Heart left ventricle (tissue), 16 donors: ENCODE measurements at places on chromosomes 16 and 17. TPM values are rescaled to one million over a fixed set of nuclear protein-coding genes. Genes with fewer than 3 reads are reported as not detected.

DNA sequence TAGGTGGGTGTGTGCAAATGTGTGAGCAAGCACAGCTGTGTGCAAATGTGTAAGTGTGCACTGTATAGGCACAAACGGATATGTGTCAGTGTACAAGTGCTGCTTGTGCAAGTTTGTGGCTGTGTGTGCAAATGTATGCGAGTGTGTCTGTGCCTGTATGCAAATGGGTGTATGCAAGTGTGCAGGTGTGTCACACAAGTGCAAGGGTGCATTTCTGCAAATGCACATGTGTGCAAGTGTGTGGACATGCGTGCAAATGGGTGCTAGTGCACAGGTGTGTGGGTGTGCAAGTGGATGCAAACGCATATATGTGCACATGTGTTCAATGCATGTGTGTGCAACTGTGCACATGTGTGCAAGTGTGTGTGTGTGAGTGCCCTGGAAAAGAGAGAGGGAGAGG lies 76.5 kb upstream of the TNRC6C start:
- H3K27me3 ChIP-seq: no peaks in the 10 kb centered on the region
- no peak overlapping the region for H3K27ac ChIP-seq
- no peak overlapping the region for H3K4me3 ChIP-seq
- no peak for DNase-seq

DNA sequence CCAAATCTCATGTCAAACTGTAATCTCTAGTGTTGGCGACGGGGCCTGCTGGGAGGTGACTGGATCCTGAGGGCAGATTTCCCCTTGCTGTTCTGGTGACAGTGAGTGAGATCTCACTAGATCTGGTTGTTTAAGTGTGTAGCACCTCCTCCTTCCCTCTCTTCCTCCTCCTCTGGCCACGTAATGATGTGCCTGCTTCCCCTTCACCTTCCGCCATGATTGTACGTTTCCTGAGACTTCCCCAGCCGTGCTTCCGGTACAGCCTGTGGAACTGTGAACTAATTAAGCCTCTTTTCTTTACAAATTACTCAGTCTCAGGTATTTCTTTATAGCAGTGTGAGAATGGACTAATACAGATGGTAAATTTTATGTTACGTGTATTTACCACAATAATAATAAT lies 49.2 kb downstream of the METTL16 start:
- DNase-seq: no peak
- H3K4me3 ChIP-seq: no peak overlapping the region
- H3K36me3 ChIP-seq: peaks cover 26% of the 10 kb centered on the region
- H3K27ac ChIP-seq: no peak overlapping the region

DNA sequence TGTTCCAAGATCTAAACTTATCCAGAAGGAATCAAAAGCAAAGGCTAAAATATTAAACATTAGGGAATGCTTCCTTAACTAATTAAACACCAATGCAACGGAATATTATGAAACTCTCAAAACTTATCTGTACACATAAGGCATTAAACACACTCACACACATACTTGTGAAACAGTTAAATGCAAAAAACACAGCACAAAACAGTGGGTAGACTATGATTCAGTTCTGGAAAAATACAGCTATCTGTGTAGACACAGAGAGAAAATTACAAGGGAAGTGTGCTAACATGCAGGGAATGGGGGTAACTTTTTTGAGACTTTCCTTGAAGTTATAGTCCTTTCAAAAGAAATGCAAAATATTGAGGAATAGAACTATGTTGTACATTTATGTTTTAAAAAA lies 36.7 kb upstream of the CCL1 start:
- no peak for DNase-seq
- no peak overlapping the region for H3K27ac ChIP-seq
- no peak overlapping the region for H3K4me3 ChIP-seq
- H3K36me3 ChIP-seq: no peaks in the 10 kb centered on the region
- H3K4me1 ChIP-seq: no peaks in the 10 kb centered on the region

The MT3 gene
- total RNA-seq: not detected

DNA sequence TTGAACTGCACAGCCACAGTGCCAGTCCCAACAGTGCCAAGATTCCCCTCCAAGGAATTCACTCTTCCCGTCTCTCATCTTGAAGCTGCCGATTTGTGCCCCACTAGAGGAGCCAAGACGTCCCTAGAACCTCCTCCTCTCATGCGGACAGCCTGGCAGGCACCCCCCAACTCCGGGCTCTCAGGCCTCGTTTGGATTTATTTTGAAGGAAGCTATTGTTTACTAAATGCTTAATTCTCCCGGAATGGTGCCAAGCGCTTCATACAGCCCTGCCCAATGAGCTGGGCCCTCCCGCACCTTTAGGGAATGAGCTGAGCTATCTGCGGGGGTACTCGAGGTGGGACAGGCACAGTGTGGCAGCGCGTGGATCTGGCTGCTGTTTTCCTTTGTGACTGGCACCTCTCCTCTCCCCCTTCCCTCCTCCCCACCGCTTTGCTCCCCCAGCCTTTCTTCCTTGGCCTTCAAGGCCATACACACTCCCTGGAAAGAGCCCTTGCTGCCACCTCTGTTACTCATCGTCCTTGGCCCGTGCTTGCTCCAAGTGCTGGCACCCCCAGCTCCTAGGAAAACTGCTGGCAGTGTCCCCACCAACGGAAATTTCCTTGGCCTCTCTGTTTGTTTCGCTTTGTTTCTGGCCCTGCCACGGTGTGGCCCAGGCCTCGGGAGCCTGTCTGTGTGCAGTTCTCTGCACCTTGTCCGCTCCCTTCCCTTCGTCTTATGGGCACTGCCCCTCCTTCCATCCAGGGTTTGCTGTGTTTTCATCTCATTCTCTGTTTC lies 49.9 kb upstream of the CDR2 start:
- H3K27me3 ChIP-seq: no peaks in the 10 kb centered on the region
- H3K36me3 ChIP-seq: peaks cover 8% of the 10 kb centered on the region
- peaks cover 16% of the 10 kb centered on the region for H3K4me1 ChIP-seq
- H3K4me3 ChIP-seq: peak overlapping the region; percentile 10

DNA sequence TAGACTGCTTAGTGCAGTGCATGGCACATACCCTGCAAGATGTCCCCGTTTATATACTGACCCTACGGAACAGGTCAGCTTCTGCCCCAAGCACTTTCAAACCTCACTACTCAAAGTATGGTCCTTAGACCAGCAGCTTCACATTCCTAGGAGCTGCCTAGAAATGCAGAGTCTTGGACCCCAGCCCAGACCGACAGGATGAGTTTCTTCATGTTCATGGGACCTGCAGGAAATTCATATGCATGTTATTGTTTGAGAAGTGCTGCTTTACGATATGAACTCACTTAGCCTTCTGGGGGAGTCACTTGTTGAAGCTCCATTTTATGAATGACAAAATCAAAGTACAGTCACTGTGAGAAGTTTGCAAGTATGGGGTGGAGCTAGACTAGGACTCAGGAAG lies 82.6 kb downstream of the DYNLRB2 start:
- no peaks in the 10 kb centered on the region for H3K4me1 ChIP-seq
- H3K27ac ChIP-seq: no peak overlapping the region
- no peak overlapping the region for H3K4me3 ChIP-seq
- H3K36me3 ChIP-seq: peaks cover 20% of the 10 kb centered on the region
- no peak for DNase-seq

DNA sequence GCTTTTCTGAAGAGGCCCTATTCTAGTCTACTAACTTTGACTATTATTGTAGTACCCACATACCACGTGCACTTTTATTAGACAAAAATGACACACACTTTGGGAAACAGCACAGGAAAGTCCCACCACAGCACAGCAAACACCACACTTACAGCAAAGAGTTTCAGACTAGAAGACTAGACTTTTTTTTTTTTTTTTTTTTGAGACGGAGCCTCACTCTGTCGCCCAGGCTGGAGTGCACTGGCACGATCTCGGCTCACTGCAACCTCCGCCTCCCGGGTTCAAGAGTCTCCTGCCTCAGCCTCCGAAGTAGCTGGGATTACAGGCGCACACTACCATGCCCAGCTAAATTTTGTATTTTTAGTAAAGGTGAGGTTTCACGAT lies 20.1 kb downstream of the YWHAE start:
- H3K4me3 ChIP-seq: no peak overlapping the region
- no peak for DNase-seq
- no peaks in the 10 kb centered on the region for H3K36me3 ChIP-seq
- peaks cover 96% of the 10 kb centered on the region for H3K4me1 ChIP-seq

GRCh38 chr17:82648742-82649331 lies 593 bp upstream of the WDR45B start:
- H3K4me3 ChIP-seq: no peak overlapping the region
- H3K36me3 ChIP-seq: peaks cover 11% of the 10 kb centered on the region
- peaks cover 14% of the 10 kb centered on the region for H3K4me1 ChIP-seq
- peak overlapping the region; percentile 84 for H3K27ac ChIP-seq
- no peaks in the 10 kb centered on the region for H3K27me3 ChIP-seq

DNA sequence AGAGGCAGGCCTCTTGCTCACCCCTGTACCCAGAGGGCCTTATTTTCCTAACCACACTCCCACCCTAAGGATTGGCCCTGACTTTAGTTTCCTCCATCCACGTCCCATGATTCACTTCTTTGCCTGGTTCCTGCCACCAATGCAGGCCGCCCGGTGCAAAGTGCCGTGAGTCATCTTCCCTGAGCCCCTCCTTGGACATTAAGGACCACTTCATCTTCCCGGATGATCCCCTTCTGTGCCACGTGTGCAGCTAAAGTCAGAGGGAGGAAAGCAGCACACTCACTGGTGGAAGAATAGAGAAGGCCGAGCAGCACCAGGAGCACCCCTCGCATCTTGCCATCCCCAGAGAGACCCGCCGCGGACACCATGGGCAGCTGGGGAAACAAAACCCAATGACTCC lies 1.4 kb downstream of the PRSS54 start:
- no peaks in the 10 kb centered on the region for H3K4me1 ChIP-seq
- DNase-seq: no peak
- no peak overlapping the region for H3K4me3 ChIP-seq
- H3K27me3 ChIP-seq: no peaks in the 10 kb centered on the region

DNA sequence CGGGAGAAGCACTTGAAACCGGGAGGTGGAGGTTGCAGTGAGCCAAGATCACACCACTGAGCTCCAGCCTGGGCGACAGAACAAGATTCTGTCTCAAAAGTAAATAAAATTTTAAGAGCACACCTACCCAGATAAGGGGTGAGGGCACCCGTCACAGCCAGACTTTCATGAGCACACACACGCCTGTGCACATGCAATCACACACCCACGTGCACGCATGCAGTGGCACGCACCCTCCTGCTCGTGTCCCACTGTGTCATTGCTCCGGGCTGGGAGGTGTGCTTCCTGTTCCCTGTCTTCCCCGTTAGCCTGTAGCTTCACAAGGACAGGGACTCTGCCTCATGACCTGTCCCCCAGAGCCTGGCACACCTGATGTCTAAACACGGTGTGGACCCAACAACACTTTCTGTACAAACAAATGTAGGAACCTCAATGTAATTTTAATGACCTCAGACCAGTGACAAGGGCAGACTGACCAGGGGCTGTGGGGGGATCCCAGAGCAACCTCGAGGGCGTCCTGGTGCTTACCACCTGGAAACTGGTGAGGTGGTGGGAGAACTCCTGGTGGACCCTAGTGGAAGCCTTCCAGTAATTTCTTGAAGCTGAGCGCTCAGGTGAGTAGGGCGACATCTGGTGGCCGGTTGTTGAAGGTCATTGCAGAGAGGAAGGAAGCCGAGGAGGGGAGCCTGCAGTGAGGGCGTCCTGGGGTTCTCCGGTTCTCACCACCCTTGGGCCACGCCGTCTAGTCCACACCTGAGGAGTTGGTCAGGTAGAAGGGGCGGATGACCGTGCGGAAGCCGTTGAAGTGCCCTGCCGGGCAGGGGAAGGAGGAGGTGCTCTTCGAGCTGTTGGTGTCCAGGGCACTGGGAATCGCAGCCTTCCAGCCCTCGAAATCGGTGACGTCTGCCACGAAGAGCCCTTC lies 8.6 kb downstream of the LGALS3BP start:
- peaks cover 34% of the 10 kb centered on the region for H3K4me1 ChIP-seq
- H3K27ac ChIP-seq: peak overlapping the region; percentile 35
- no peaks in the 10 kb centered on the region for H3K36me3 ChIP-seq

The PRSS27 gene
- 0.66 TPM for total RNA-seq

DNA sequence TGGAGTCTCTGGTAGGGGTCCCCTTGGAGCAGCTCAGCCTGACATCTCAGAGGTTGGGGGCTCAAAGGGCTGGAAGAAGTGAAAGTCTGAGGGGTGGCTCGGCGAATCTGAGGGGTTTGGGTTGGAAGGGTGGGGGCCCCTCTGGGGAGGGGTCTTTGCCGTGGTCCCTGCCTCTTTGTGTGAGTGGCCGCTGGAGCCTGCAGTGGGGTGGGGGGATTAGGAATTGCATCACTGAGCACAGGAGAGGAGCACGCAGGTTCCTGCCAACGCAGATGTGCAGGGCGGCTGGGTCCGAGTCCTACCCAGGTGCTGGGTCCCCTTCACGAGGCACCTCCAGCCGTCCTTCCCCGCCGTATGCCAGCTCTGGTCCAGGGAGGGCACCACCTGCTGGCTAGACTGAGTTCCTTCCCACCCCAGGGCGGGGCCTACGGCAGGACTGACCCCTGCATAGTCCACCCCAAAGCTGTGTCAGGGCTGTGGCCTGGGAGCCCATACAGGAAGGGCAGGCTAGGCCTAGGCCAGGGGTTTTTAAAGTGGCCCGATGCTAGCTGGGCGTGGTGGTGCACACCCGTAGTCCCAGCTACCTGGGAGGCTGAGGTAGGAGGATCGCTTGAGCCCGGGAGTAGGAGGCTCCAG lies 9.9 kb downstream of the FMNL1 start:
- H3K27ac ChIP-seq: no peak overlapping the region
- DNase-seq: peak; percentile 41
- peaks cover 12% of the 10 kb centered on the region for H3K4me1 ChIP-seq
- no peaks in the 10 kb centered on the region for H3K27me3 ChIP-seq

- peak overlapping the region; percentile 71 for H3K27ac ChIP-seq
- H3K36me3 ChIP-seq: peaks cover 44% of the 10 kb centered on the region
- DNase-seq: no peak
- no peaks in the 10 kb centered on the region for H3K27me3 ChIP-seq
- peaks cover 41% of the 10 kb centered on the region for H3K4me1 ChIP-seq
These were observed 628 bp downstream of the GABARAPL2 start for GRCh38 chr16:75566758-75567255.

The APOBR gene
- total RNA-seq: 0.29 TPM

DNA sequence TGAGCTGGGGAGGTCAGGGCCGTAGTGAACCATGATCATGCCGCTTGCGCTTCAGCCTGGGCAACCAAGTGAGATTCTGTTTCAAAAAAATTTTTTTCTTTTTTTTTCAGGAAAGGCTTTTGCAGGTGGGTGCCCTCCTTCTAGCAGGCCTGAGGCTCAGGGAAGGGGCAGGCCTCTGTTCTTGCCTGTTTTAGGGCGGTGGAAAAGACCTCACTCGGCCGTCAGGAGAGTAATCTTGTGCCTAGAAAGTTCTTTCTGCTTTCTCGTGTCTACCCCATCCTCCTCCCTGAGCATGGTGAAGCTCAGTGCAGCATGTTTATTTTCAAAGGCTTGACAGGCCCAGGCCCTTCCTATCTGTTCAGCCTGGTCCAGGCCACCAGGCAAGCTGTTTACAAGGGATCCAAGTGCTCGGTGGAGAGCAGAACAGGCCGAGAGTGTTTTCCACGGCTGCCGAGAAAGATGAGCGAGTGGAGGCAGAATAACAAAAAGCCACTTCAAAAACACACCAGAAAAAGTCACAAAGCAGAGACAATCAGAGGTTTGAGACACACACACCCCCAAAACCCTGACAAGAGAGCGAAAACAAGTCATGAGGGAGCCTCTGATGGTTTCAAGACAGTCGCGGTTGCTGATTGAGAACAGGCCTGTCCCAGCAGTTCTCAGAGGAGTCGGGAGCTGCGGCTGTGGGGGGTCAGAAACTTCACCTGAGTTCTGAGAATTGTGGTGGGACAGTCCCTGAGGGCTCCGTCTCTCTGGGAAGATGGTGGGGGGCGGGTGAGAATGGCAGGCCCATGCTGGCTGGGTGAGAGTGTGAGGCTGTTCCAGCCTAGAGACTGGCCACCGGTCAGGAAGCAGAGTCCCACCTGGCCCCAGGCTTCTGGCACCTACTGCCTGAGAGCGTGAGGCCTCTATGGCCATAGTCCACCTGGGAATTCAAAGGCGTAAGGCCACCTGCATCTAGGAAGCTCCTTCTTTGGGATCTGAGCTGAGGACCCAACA lies 37.5 kb upstream of the CCR7 start:
- no peaks in the 10 kb centered on the region for H3K36me3 ChIP-seq
- DNase-seq: no peak
- no peaks in the 10 kb centered on the region for H3K27me3 ChIP-seq

The OVCA2 gene
- total RNA-seq: 23.6 TPM
